Kidney (tissue), 22 donors: ENCODE measurements at places on chromosomes 2 and 18.

GRCh38 chr2:216905649-216906329 lies 45.9 kb upstream of the TNP1 start:
- no peaks in the 10 kb centered on the region for H3K27me3 ChIP-seq
- H3K27ac ChIP-seq, result no peak overlapping the region
- H3K4me1 ChIP-seq, result no peaks in the 10 kb centered on the region
- DNase-seq, result no peak

DNA sequence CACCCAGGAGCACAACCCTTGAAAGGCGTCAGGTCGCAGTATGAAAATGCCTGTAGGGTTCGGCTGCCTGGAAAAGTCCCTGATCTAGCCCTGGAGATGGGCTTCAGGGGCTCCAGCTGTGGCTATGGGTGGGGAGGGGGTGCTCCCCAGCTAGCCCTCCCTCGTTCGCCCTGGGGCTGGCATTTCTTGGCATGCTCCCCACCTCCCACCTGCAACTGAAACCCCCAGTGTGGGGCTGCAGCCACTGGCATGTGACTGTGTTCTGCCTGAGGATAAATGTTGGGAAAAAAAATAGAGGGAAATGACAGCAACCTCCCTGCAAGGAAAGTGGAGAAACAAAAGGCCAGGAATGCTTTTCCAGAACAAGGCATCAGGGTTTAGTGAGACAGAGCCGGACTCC lies 109.2 kb downstream of the COPS8 start:
- peaks cover 3% of the 10 kb centered on the region for H3K4me1 ChIP-seq
- no peak overlapping the region for H3K4me3 ChIP-seq
- H3K27me3 ChIP-seq, result no peaks in the 10 kb centered on the region
- no peaks in the 10 kb centered on the region for H3K36me3 ChIP-seq
- DNase-seq, result no peak

GRCh38 chr2:107235491-107236254 lies 349.7 kb upstream of the ST6GAL2 start:
- H3K27ac ChIP-seq, result no peak overlapping the region
- H3K4me1 ChIP-seq, result no peaks in the 10 kb centered on the region
- H3K27me3 ChIP-seq, result no peaks in the 10 kb centered on the region

DNA sequence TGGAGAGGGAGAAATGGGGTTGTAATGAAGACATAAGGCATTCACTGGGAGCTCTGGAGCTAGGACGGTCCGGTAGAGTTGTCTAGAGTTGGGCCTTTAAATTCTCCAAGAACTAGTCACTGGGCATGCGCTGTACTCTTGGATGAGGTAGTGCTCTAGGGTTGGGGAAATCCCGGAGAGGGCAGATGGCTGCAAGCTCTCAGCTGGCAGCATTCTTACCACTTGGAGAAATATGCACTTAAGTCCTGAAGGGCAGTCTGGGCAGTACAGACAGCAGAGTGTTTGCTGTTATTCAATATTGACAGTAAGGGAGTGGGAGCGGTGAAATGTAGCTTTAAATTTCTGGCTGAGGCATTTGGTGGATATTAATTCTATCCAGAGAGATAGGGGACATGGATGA lies 214.6 kb downstream of the RDH14 start:
- no peak overlapping the region for H3K27ac ChIP-seq
- no peak overlapping the region for H3K4me3 ChIP-seq
- H3K4me1 ChIP-seq, result no peaks in the 10 kb centered on the region
- no peaks in the 10 kb centered on the region for H3K27me3 ChIP-seq
- no peak for DNase-seq

- H3K4me1 ChIP-seq, result no peaks in the 10 kb centered on the region
- H3K4me3 ChIP-seq, result no peak overlapping the region
- DNase-seq, result no peak
- no peaks in the 10 kb centered on the region for H3K36me3 ChIP-seq
- no peaks in the 10 kb centered on the region for H3K27me3 ChIP-seq
Measured at GRCh38 chr2:119119076-119119785, 39.3 kb downstream of the C1QL2 start.

- H3K27me3 ChIP-seq, result no peaks in the 10 kb centered on the region
- no peak overlapping the region for H3K27ac ChIP-seq
- H3K4me1 ChIP-seq, result no peaks in the 10 kb centered on the region
- H3K36me3 ChIP-seq, result no peaks in the 10 kb centered on the region
Measured at GRCh38 chr2:233375490-233376314, 21.4 kb downstream of the DGKD start.
